Activated T-cell treated with anti-CD3 and anti-CD28 coated beads for 24 hours (primary cell): ENCODE measurements at places on chromosomes 2 and 18.

- no peak for DNase-seq
These were observed 30.1 kb downstream of the MOCOS start for GRCh38 chr18:36217348-36217747.

GRCh38 chr18:77876319-77876865, 626.7 kb downstream of the GALR1 start:
- no peak for DNase-seq

GRCh38 chr18:5061785-5062184, 135.3 kb downstream of the AKAIN1 start:
- no peak for DNase-seq

- DNase-seq, result no peak
These were observed 67.2 kb downstream of the KCTD1 start for GRCh38 chr18:26480897-26481795.

- no peak for DNase-seq
These were observed 265.3 kb downstream of the CYP26B1 start for GRCh38 chr2:71882236-71882946.

DNA sequence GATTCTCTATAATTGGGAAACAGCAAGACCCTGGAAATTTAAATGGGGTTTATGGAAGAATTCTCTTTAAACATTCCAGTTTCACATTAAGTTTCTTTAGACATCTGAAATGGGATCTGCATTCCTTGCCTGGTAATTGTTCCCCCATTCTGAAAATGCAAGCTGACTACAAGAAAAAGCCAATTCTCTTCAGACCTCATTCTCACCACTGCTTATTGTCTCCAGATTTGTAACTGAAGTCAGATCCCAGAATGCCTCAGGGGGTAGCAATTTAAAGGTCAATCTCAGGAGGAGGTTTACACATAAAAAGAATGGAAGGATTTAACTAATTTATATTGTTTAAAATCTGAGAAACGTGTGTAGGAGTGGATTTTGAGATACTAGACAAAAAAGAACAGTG, 41.2 kb downstream of the COL3A1 start:
- no peak for DNase-seq

DNA sequence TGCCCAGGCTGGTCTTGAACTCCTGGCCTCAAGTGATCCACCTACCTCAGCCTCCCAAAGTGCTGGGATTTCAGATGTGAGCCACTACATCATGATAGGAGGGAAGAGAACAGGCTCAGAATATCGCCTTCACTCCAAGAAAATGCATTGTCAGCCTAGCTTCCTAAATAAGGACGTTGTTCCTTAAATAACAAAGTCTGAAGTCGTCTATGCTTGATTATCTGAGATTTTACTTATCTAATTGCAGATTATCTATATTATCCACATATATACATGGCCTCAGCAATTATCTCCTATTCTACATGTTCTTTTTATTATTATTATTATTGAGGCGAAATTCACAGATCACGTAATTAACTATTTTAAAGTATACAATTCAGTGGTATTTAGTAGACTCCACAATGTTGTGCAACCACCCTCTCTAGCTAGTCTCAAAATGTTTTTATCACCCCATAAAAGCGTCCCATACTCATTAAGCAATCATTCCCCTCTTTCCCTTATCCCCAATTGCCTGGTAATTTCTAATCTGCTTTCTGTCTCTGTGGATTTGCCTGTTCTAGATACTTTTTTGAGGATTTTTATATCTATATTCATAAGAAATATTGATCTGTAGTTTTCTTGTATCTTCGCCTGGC, 95.1 kb upstream of the RFX8 start:
- no peak for DNase-seq

- no peak for DNase-seq
These were observed 27.0 kb downstream of the SLC40A1 start for GRCh38 chr2:189553504-189554088.

DNA sequence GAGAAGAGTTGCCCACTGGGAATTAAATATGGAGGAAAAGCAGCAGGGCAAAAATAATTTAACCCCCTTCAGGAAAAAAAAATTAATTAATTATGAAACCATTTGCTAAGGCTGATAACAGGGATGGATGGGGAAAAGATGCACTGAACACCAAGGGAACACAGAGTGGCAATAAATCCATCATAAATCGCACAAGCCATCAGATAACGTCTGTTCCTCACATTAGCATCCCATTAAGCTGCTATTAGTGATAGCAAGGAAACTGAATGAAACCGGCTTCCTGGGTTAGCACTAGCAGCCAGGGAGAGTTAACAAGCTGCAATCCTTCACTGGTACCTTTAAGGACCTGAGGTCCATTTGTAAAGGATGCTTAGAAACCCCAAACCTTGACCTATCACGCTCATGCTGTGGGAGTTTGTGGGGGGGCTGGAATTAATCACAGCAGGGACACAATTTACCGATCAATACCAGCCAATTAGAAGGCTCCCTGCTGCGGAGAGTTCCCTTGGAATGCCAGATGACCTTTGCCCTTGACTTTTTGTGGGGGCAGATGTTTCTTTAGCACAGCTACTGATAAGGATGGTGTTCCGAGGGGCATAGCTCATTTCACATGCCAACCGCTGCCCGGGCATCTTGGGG, 175.5 kb upstream of the KLF7 start:
- DNase-seq, result no peak

DNA sequence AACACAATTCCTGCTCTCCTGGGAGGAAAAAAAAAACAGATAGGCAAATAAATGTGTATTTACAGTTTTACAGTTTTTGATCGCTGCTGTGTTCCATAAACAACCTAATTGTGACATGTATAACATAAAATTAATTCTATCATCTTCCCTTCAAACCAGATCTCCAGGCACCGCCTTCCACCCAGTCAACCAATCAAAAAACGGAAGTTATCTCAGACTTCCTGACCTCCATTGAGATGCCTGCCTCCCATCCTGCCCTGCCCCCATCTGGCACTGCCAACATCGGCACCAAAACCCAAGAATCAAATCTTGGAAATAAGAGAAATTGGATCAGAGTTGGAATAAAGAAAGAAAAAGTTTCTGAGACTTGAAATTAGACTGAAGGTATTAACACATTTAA, 3.1 kb upstream of the RIOK3 start:
- DNase-seq, result no peak

DNA sequence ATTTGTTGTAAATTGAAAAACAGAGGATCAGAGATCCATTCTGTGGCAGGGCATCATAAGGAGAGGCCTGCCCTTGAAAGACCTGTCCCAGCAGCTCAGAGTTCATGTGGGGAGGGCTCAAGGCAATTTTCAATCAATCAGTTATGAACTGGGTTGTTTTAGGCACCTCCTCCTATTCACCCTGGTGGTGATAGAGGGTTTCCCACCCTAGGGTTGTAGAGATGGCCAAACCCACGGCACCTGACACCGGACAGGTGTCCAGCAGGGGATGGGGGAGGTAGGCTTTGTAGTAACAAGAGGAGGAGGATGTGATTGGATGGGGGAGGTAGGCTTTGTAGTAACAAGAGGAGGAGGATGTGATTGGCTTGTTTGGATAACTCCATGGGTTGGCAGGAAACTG, 205.7 kb downstream of the SOCS6 start:
- no peak for DNase-seq

DNA sequence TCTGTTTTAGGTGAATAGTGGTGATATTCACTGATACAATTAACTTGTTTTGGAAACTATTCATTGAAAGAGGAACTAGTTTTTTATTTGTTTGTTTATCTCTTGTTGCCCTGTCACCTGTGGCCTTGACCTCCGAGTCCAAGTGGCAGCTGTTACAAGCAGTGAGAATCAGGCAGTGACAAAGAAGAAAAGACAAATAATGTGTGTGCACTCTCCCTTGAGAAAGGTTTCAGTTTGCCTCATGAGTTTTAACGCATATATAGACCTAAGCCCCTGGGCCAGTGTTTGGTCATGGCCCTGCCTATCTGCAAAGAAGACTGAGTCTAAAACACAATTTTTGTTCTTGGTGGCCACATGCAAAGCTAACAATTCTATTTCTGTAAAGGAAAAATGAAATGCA, 15.3 kb downstream of the KYNU start:
- no peak for DNase-seq

DNA sequence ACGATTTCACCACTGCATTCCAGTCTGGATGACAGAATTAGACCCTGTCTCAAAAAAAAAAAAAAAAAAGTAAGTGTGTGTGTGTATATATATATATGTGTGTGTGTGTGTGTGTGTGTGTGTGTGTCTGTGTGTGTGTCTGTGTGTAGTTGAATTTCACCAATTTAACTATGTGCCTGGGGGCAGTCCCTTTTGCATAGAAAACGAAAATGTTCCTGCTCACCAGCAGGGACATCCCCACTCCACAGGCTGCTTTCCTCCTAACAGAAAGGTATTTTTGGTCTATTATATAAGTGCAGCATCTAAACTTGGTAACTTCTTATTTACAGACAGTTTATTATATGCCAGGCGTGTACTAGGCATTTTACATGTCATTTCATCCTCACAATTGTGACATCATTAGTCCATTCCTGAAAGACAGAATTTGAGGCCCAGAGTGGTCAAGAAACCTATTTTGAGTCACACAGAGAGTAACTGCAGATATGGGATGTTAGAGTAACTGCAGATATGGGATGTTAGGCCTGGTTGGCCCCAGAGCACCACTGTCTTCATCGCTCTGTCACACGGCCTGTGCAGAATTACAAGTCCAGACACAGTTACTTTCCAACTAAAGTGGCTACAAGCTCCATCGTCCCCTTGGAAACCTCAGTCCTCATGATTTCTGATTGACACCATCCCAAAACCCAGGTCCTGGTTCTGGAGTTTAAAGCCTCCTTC, 9.3 kb upstream of the TTL start:
- no peak for DNase-seq

- no peak for DNase-seq
These were observed 795.1 kb upstream of the HS6ST1 start for GRCh38 chr2:129113776-129114175.

DNA sequence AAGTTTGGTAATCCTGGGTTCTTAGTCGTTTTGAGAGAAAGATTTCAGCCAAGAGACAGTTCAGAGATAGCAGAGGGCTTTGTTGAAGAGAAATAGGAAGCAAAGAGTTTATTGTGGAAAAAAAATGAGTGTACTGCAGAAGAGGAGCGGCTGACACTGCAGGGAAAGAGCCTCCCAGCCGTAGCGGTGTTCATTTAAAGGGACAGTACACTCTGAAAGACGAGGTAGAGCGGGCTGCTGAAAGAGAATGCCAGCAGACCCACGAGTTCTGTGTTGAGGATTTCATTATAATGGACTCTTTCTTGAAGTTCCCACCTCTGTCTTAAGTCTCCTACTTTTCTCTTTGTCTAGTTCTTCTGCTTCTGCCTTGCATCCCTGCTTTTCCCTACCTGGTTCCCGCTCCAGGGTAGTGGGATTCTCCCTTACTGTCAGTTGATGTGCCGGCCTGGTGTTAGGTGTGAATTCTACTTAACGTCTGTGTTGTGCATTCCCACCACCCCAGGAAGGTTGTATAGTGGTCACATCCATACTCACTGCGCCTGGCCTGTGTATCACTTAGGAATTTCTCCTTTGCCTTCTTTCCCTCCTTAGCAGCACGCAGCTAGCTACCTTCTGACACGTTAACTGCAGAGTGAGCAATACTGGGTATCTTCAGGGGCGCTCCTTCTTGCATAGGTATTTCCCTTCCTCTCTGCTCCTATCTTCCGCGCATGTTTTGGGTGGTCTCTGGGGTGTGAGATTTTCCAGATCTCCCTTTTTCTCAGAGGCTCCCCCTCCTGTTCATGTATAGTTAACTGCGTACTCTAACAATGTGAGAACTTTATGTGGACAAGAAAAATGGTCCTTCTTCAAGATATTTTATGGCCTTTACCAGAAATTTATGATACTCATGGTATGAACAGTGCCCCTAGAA, 164.5 kb downstream of the PTH2R start:
- no peak for DNase-seq

GRCh38 chr2:98882971-98883779, 52.9 kb downstream of the CRACDL start:
- no peak for DNase-seq

DNA sequence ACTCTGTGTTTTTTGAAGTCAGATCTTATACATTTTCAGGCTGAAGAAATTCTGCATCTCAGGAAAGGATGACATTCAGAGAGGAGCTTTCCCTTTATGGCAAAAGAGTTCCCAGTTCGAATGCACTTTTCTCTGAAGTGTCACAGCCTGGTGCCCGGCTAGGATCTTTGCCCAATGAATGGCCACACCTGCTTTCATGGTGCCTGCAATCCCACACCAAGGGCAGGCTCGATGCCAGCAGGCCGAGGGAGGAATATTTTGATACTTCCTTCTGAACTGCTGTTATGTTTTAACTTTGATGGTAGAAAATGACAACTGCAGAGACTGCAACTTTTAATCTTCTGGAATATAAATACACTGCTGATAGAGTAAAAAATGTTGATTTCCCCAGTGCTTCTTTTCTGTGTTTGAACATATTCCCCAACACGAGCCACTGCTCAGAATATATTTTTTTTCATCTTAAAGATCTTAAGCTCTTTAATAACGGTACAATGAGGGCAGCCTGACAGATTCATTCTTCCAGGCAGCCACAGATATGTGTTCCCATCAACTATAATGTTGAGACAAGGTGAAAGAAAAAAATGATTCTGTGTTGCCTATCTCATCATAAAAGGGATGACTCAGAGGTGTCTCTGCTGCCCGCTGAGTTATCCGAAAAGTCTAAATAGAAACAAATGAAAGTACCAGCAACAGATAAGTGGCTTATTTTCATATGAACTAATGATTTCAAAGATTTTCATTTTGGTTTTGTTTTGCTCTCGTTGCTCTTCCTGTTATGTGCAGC, 848.5 kb downstream of the DCDC2C start:
- no peak for DNase-seq

DNA sequence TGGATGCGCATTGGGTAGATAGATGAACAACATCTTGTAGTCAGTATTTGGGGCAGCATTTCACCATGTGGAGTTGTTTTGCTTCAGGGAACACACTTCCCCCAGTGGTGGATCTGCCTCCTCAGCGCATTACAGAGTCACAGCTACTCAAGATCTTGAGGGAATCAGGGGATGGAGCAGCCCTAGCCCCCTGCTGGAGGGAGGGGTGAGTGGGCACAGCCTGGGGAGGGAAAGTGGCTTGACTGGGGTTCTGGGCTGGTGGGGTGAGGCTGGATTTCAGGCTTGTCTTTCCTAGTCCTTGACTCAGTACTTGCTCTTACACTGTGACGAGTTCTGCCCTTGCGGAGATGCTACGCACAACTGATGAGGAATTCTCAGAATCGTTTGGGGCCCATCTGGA, 271.0 kb upstream of the HS6ST1 start:
- DNase-seq, result no peak

GRCh38 chr2:22756276-22757043, 628.5 kb upstream of the KLHL29 start:
- no peak for DNase-seq

GRCh38 chr2:136207665-136208064, 89.7 kb upstream of the CXCR4 start:
- no peak for DNase-seq

DNA sequence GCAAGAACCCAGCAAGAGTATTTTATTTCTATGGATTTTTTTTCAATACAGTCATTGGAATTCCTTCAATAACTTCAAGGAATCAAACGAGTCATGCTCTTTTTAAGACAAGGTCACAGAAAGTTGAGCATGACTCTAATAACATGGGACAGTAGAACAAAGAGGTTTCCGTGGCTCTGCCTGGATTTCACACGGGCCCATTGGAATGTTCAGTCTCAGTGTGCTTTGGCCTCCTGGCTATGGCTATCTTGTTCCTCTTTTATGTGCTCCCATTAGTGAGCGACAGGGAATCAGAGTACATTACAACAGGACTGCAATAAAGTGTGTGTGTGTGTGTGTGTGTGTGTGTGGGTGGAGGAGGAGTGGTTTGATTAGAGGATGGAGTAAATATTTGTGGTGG, 312.4 kb downstream of the DCC start:
- no peak for DNase-seq
